ENCODE measurements at places on chromosomes 3 and 15.
A peak's percentile ranks its signal among the peaks of the same experiment; 100 is the strongest.

GRCh38 chr3:46925585-46925934, 48.0 kb downstream of the PTH1R start:
- no peak for DNase-seq

DNA sequence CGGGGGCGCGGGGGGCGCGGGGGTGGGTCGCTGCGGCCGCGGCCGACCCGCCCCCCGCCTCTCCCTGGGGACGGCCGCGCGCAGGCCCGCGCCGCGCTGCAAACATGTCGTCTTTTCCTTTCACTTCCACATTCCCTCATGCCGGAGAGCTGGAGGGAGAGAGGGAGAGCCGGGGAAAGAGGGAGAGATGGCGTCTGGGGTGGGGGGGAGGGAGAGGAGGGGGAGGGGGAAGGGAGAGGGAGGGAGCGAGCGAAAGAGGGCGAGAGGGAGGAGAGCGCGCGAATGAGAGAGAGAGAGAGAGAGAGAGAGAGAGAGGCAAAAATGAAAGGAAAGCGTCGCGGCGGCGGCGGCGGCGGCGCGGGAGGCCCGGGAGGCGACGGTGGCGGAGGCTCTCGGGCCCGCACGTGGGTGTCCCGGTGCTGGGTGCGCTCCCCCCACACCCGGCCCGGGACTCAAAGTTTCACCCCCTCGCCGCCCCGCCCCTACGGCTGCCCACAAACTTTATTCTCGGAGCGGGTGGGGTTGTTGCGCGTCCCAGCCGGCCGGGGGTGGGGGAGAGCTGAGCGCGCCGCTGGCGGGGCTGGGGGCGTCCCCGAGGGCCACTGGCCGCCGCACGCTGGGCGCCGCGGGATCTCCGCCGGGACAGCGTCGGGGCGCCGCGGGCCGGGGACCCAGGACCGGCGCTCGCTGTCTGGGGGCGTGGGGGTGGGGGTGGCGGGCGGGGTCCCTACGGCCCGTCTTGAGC, 731 bp downstream of the ZNF710 start:
- DNase-seq = peak; percentile 64

- no peak for DNase-seq
These were observed 169.0 kb upstream of the IL12A start for GRCh38 chr3:159819676-159820075.

DNA sequence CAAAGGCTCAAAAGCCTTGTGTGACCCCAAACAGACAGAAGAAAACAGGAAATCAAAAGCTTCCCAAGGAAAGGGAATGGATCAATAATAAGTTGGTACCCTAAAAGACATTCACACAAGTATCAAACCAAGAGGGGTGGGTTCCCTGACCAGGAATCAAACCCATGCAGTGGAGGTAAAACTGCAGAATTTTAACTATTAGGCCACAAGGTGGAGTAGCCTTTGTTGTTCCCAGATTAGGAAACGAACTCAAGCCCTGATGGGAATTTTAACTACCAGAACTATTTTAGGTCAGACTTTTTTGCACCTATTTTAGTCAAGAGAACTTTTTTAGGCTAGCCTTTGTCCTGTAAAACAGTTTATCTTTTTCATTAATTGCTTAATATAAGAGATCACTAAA, 31.4 kb downstream of the SETMAR start:
- DNase-seq = no peak

DNA sequence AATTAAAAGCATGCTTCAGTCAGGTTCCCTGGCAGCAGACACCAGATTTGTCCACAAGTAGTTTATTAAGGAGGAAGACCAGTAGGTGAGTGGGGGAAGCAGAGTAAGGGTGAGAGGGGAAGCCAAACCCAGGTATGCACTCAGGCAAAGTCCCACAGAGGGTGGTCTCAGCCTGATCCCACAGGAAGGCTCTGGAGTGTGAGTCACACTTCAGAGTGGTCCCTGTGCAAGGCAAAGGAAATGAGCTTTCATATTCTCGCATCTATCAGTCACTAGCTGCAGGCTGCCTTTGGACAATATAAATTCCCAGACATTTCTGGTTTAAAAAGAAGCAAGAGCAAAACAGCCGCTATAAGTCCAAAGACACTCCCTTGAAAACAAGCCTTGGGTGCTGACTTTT, 78.5 kb downstream of the TRANK1 start:
- no peak for DNase-seq

DNA sequence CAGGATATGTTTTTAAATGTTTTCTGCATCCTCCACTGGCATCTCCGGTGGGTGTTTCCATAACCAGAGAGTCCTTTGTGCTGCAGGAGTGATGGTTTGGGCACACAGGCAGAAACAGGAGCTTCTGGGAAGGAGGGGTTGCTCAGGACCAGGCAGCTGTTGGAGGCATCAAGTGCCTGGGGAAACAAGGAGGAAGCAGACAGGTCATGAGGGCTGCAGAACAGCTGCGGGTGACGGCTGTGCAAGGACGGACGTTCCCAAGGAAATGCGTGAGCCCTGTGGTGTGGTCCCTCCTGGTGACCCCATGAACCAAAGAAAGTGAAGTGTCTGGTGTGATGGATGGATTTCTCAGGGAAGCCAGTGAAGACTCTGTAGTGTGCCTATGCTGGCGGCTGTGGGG, 61.2 kb upstream of the TNFAIP8L3 start:
- no peak for DNase-seq

DNA sequence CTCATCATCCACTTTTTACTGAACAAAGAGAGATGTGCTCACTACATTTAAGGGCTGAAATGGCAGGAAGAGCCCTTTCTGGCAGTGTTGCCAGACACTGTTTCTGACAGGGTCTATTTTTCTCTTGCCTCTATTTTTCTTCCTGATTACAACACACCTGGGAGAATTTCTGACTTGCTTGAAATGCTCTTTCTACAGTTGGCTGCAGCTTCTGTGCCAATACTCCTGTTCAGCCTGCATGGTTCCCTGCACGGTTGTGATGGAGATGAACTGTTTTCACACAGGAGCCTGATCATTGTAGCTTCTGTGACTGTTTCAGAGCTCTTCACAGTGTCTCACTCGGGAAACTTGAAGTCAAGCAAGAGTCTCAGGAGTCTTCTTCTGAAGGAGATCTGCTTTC, 83.0 kb upstream of the DLG1 start:
- no peak for DNase-seq

DNA sequence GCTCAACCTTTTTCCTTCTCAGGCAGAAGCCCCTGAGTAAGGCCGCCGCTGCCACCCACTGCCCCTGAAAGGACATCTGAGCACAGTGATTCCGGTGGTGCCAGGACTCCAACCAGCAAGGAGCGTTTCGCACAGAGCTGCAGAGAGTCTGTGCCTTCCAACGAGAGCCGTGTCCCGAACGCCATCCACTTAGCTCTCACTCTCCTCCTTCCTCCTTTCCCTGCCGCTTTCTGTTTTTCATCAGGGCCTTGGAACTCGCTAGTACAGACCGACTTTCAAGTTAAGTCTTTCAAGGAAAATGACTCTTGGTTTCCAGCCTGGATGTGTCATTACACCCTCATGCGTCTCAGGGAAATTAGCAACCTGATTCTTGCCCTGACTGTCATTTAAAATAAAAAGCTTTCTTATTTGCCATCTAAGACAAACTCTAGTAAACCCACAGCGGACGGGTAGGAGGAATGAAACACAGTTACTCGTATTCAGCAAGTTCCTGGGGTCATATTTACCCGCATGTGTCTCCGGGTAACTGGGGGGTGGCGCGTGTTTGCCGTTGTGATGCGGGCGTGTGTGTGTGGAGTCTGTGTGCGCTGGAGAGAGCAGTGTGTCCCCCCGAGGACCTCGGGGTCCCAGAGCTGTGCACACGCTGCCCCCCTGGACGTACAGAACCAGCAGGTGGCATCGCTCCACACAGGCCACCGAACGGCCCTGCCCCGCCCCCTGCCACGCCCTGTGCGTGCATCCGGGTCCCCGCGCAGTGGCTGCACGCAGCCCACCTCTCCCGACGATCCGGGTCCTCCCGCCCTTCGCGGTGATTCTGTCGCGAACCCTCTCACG, 30.4 kb upstream of the ALDH1A3 start:
- peak; percentile 44 for DNase-seq

DNA sequence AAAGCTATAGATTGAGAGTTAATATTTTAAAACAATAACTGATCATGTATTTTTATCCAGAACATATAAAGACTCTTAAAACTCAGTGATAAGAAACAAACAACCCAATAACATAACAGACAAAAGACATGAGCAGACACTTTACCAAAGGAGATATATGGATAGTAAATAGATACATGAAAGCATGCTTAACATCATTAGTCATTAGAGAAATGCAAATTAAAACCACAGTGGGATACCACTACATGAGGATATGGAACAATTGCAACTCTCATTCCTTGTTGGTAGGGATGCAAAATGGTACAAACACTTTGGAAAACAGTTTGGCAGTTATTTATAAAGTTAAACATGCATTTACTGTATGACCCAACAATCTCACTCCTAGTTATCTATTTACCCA, 95.0 kb downstream of the IQCH start:
- DNase-seq = no peak

- DNase-seq = no peak
These were observed 62.9 kb upstream of the XCR1 start for GRCh38 chr3:46090161-46090591.

- no peak for DNase-seq
These were observed 9.6 kb downstream of the LRRK1 start for GRCh38 chr15:100928632-100929280.

- peak; percentile 28 for DNase-seq
These were observed 184.1 kb downstream of the ADAMTSL3 start for GRCh38 chr15:83837945-83838571.

DNA sequence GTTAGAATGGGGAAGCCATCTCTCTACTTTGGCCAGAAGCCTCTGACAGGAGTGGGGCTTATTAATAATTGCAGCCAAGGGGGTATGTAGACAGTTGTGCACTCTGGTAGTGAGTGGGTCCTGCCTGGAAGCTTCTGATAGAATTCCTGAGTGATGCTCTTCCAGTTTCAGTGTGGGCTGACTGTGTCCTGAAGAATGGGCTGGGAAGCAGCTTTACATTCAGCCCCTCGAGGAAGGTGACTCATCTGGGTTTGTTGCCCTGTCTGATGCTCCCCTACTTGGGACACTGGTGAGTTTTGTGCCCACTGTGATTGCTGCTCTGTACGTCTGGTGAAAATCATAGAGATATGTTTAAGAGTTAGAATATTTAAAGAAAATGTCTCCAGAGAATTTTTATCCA, 444.7 kb upstream of the RBMS3 start:
- DNase-seq = peak; percentile 10

- no peak for DNase-seq
These were observed 108.4 kb downstream of the SERPINI1 start for GRCh38 chr3:167843886-167844285.

- DNase-seq = no peak
These were observed 59.2 kb upstream of the ADAMTS17 start for GRCh38 chr15:100400996-100401395.

DNA sequence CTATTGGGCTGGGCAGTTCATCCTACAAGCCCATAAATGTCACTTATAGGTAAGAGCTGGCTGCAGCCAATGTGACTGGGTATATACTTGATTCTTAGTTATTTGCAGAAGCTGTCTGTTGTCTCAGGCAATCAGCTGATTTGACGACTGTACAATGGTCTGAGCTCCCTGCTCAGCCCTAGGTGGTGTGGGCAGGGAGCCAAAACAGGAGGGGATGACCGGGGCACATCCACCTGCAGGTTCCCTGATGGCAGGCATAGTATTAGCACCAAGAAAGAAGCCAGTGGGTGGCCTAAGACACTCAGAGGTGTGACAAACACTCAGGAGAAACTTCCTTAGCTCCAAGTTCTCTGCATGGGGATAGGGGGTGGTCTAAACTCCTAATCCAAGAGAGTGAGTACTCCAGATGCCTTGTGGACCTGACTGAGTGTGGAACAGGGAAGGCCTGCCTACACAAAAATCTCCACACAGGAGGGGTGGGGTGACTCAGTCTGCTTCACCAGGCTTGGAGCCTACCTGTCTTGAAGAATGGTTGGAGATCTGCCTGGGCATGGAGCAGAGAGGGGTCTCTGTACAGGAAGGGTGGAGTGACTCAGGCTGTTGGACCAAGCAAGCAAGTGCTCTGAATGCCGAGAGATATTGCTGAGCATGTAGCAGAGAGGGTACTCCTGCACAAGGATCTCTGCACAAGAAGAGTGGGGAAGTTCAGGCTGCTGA, 690.4 kb upstream of the NAALADL2 start:
- DNase-seq = no peak

- no peak for DNase-seq
These were observed 14.5 kb downstream of the NR1I2 start for GRCh38 chr3:119796368-119796767.

DNA sequence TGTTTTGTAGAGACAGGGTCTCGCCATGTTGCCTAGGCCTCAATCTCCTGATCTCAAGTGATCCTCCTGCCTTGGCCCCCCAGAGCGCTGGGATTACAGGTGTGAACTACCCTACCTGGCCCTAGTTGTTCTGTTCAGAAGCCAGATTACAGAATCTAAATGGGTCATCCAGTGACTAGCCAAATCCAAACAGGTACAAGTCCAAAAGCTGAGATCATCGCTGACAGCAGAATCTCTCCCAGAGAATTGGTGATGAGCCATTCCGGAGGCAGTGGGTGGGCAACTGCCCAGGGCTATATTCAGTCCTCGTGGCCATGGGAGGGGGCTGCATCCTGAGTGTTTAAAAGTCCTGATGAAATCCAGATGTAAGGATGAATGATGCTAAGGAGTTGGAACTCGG, 47.5 kb upstream of the SEMA4B start:
- no peak for DNase-seq

- no peak for DNase-seq
These were observed 244.2 kb downstream of the NLGN1 start for GRCh38 chr3:173641696-173642095.

GRCh38 chr15:57297163-57297593, 79.1 kb upstream of the CGNL1 start:
- DNase-seq = no peak

- DNase-seq = no peak
These were observed 9.1 kb downstream of the CD80 start for GRCh38 chr3:119550192-119550910.

GRCh38 chr3:124558991-124559845, 171.0 kb upstream of the UMPS start:
- DNase-seq = peak; percentile 83

DNA sequence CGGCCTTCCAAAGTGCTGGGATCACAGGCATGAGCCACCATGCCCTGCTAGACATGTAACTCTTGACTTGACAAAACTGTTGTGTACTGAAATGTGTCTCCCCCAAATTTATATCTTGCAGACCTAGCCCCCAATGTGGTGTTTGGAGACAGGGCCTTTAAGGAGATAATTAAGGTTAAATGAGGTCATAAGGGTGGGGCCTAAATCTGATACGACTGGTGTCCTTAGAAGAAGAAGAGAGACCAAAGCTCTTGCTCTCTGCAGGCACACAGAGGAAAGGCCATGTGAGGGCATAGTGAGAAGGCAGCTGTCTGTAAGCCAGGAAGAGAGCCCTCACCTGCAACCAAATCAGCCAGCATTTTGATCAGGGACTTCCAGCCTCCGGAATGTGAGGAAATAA, 361.3 kb downstream of the SV2B start:
- no peak for DNase-seq

DNA sequence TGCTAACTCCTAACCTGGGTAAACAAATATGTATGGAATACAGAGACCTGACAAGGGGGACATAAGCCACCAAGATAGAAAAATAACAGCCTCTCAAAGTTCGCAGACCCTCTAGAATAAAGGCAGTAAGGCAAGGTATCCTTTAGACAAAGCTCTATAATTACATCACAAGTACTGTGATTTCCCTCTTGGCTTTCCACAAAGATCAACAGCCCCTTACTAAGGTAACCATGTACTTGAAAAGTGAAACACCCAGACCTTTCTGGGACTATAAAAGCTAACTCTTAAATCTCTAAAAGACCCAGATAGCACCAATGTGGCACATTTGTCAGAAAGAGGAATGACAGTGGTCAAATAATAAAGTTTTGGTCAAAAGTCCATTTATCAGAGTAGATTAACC, 51.9 kb downstream of the TBL1XR1 start:
- DNase-seq = no peak

- DNase-seq = no peak
These were observed 110.2 kb downstream of the ST8SIA2 start for GRCh38 chr15:92503889-92504288.

Measured in HTR-8/SVneo (cell line).